ENCODE measurements at places on chromosomes 7 and 10.

DNA sequence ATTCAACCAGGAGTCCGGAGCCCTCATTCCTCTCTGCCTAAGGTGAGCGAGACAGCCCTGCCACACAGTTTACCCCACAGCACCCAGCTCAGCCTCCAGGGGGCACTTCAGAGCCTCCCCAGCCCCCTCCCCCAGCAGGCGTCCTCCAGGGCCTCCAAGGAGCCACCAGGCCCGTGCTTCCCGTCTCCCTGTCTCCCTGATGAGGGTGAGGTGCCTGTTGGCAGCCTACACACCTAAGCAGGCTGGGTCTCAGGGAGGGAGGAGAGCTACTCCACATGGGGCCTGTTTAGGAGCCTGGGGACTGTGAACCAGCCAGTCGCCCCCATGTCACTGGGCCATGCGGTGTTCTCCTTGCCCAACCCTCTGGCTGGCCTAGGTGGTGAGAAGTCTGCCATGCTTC is 28.9 kb upstream of the TRIM8 start:
- DNase-seq, result no peak

GRCh38 chr7:145737617-145738016 is 379.0 kb upstream of the CNTNAP2 start:
- no peak for DNase-seq

DNA sequence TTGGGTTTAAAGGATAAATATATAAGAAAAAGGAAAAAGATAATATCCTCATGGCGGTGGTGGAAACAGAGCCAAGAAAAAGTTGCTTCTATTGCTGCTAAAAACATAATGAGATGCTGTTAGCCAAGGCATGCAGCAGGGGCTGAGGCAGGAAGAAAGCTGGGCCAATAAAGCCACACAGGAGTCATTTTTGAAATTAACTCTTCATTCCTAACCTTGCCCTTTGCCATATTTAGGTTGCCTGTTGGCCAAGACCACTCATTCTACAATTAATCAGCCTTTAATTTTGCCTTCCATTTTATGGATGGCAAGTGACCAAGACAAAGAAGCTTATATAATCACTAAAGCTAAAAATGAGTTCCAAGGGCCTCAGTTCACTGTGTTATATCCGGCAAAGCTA is 58.2 kb downstream of the ARMH3 start:
- DNase-seq, result no peak

DNA sequence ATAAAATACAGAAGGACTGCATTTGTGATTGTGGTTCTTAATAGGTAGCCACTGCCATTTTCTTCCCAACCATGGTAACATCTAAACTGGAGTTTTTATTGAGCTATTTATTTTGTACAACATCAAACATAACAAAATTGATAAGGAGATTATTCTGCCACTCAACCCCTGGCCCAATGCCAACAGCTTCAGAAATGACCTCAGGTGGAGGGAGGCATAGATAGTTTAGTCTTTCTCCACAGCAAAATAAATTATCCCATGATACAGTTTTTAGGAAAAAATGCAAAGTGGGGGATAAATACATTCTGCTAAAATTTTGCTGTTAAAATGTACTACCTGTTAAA is 57.6 kb downstream of the LRRTM3 start:
- no peak for DNase-seq

DNA sequence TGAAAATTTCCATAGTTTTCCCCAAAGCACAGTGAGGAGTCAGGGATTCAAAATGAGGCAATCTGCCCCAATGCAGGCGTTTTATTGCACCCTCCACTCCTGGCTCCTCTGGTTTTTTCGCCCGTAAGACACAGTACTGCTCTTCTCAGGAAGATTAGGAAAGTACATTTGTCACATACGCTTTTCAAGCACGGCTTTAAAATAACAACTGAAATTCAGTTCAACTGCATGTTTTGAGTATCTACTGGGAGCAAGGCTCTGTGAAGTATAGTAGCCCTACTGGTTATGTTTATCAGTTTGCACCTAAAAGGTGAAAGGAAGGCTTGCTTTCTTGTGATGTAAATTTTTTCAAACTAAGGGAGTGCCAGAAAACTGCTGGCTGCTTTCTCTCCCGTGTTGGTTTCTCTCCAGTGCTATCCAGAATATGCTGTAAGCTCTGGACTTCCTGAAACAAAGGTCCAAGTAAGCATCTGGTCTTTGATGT is 1.9 kb upstream of the SGMS1 start:
- no peak for DNase-seq

- peak; percentile 74 for DNase-seq
Measured at GRCh38 chr7:80967071-80967916, 48.4 kb upstream of the SEMA3C start.

- DNase-seq, result no peak
Measured at GRCh38 chr10:47152861-47153349, 147.1 kb upstream of the GDF10 start.

DNA sequence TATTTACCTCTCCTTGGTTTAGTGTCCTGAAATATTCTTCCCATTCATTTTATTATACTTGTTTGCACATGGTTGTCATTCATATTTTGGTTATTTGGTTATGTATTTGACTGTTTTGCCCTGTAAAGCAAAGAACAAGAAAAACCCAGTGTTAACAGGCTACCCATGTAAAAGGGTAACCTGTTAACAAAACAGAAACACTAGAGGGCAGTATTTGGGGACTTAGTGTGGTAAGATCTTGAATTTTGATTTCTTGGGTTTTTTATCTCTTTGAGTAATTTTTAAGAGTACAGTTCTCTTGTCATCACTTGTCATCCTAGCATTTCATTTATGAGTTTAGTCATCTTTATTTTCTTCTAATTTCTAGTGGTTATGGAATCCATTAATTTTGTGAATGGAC is 51.3 kb downstream of the POLL start:
- DNase-seq, result peak; percentile 15

DNA sequence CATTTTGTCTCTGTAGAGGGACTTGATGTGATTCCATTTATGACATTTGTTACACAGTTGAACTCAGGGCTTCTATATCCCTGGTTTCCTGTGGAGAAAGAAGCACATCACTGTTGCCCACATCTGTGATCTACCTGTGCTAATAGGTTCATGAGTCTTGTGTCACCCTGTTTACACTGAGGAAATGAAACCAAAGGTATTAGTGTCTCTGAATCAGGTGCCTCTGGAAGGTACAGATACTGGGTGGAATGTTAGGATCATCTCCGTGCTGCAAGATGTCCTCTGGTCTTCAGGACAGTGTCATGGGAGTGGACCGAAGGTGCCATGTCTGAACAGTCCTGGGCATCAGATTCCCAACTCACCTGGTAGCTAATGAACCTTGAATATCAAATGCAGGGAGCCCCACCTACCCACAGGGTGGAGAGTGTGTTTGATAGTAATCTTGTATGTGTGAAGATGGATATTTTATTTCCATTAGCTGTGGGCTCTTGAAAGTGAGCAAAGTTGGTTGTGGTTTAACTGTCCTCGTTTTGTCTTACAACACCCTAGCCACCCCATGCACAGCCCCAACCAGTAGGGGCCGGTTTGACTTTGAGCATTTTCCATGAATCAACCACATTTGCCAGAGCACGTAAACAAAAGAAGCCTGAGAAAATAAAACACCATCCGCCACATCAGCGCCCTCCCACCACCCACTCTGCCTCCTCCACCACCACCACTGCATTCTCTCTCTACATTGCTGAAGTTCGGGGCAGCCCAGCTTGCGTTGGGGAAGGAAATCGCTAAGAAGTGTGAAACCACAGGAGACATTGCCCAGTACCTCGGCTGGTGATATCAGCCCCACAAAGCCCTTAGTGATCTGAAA is 40.7 kb downstream of the TARP start:
- DNase-seq, result no peak

GRCh38 chr10:60420991-60421894 is 31.6 kb upstream of the ANK3 start:
- DNase-seq, result no peak

GRCh38 chr7:103947026-103947655 is 42.3 kb downstream of the RELN start:
- DNase-seq, result no peak

GRCh38 chr10:101686133-101686925 is 8.6 kb downstream of the FBXW4 start:
- DNase-seq, result peak; percentile 32

GRCh38 chr10:74813381-74814259 is 12.8 kb upstream of the KAT6B start:
- no peak for DNase-seq

Data from fibroblast of skin of right quadriceps (primary cell).